Pulmonary artery endothelial cell (primary cell): ENCODE measurements at places on chromosomes 3 and 15. TPM values are rescaled to one million over a fixed set of nuclear protein-coding genes. Genes with fewer than 3 reads are reported as not detected.

CLRN1 gene
- total RNA-seq = not detected in 2 replicates

KIF9 gene
- 10.0 and 11.7 TPM in 2 replicates for total RNA-seq

DISP2 gene
- total RNA-seq = 0.04 and 0.07 TPM in 2 replicates

SETMAR gene
- 7.2 and 13.7 TPM in 2 replicates for total RNA-seq

ECE2 gene
- not detected in 2 replicates for total RNA-seq
